ENCODE measurements at places on chromosomes 12 and 14. TPM values are rescaled to one million over a fixed set of nuclear protein-coding genes. Genes with fewer than 3 reads are reported as not detected.

The SYCP3 gene
- total RNA-seq, result not detected

The IL31 gene
- not detected for total RNA-seq

The IGFBP6 gene
- total RNA-seq, result 162 TPM

The ABCD2 gene
- 0.40 TPM for total RNA-seq

The APOF gene
- total RNA-seq, result not detected

The AQP6 gene
- not detected for total RNA-seq

The KLRG1 gene
- 1.4 TPM for total RNA-seq

The TMEM119 gene
- total RNA-seq, result 42.8 TPM

The MED6 gene
- total RNA-seq, result 28.1 TPM

The CPNE6 gene
- not detected for total RNA-seq

The FRS2 gene
- total RNA-seq, result 22.9 TPM

The GPR135 gene
- total RNA-seq, result 2.6 TPM

The CCT2 gene
- 115 TPM for total RNA-seq

The KLRB1 gene
- total RNA-seq, result not detected

The AQP2 gene
- not detected for total RNA-seq

The TEX52 gene
- total RNA-seq, result not detected

The CCDC196 gene
- not detected for total RNA-seq

The LUM gene
- total RNA-seq, result 299 TPM

The LPAR5 gene
- not detected for total RNA-seq

The TNFRSF1A gene
- total RNA-seq, result 342 TPM

The PTPRR gene
- not detected for total RNA-seq

The ACYP1 gene
- total RNA-seq, result 9.7 TPM

The RERG gene
- 0.26 TPM for total RNA-seq

The IFNG-AS1 gene
- not detected for total RNA-seq

The DPF3 gene
- 4.5 TPM for total RNA-seq

The PTPRB gene
- total RNA-seq, result 1.7 TPM

The KCNK10 gene
- not detected for total RNA-seq

The FGF23 gene
- not detected for total RNA-seq

The COL2A1 gene
- 0.56 TPM for total RNA-seq

The PTPRQ gene
- 0.24 TPM for total RNA-seq

The NUAK1 gene
- 5.0 TPM for total RNA-seq

The TBX3 gene
- total RNA-seq, result 96.8 TPM

The ALX1 gene
- total RNA-seq, result 0.26 TPM

The ART4 gene
- total RNA-seq, result not detected
